NCI-H1105 treated with DMSO at 0.1 percent for 48 hours (cell line): ENCODE measurements at places on chromosomes 12 and 14.

DNA sequence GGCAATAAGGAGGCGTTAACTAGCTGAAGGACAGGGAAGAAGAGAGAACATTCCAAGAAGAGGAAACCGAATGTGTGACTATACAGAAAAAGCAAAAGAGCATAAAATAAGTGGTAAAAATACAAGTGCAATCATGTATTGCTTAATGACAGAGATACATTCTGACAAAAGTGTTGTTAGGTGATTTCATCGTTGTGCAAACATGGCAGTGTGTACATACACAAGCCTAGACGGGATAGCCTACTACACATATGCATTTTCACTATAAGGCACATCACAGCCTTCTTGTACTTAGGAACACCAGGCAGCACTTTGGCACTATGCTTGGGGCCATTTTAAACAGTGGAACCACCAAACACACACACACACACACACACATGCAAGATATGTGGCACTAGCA lies 299.3 kb downstream of the BCAT1 start:
- no peak for DNase-seq

DNA sequence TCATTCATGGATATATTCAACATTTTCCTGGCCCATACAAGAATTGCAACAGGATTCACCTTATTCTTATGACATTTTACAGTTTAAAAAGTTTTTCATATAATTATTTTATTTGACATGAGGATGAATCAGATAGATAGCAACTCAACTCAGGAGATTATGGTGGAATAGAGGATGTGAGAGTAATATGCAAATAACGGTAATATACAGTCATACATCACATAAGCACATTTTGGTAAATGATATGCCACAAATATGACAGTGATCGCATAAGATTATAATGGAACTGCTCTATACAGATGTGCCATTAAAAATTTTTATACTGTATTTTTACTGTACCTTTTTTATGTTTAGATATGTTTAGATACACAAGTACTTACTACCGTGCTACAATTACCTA lies 24.1 kb upstream of the CRADD start:
- no peak for DNase-seq

DNA sequence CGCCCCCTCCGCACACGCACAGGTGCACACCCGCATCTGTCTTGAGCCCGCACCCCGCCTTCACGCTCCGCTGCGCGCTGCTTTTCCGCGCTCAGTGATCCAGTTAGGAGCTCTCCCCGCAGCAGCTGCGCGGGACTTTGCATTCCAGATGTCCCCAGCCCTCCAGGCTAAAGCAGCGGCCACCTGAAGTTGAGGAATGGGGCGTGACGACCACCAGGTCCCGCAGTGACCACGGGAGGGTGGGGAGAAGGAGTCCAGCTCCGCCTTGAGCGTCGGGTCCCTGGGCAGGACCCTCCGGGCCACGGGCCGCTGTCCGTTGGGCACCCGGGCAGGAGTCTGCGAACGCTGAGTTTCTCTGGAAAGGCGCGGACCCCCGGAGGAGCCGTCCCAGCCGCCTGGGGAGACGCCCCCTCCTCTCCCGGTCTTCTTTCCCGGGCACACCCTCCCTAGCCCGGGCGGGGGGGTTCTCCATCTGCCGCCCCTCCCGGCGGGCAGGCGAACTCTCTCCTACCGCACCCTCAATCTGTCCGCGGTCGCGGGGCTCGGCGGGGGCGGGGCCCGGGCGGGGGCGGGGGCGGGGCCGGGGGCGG lies 334 bp upstream of the TMEM132C start:
- DNase-seq: no peak

DNA sequence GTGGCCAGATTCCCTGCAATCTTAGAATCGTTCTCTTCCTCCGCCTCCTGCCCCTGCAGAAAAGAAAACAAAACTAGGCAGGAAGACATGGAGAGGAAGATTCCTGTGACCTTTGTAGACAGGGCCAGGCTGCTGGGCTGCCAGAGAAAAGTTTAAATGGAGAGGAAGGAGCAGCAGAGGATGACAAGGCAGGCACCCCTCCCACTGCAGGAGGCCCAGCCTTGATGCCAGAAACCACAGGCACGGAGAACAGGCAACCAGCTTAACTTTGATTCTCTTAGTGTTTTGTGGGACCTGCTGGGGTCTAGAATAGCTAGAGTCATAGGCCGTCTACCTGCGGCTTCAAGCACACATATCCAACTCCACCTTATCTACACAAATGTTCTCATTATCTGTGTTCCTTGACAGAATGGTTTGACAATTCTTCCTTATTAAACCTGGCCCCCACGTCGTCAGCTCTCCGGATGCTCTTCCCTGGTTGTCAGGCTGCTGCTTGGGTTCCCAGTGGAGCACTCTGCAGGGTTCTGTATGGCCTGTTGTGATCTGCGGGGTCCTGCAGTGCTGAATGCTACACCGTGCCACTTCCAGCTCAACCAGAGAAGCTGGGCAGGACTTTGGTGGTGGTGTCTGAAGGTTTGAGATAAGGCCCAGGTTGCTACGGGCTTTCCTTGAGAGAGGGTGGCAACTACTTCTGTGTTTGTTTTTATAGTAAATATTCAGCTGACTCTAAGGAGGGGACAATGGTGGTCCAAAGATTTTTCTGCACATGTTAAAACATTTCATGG lies 609.5 kb downstream of the AACS start:
- no peak for DNase-seq

GRCh38 chr14:59688224-59689170 lies 111.9 kb upstream of the CCDC175 start:
- peak; percentile 34 for DNase-seq

GRCh38 chr14:23177181-23177580 lies 6.3 kb downstream of the SLC7A8 start:
- DNase-seq: no peak

DNA sequence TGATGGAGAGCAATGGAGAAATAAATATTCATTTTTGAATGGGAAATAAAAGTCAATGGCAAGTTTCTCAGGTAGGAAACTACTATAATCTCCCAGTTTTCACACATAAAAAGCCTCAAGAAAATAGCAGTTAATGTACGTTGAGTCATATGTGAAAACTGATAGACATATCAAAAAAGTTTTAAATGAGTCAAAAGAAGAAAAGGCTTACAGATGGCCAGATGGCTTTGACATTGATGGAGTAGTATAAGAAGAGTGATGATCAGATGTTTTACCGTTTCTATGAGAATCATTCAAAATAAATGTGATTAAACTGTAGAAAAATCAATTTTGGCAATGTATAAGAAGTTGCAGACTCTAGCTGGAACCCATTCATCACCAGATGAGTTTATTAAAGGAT lies 97.8 kb downstream of the LLPH start:
- DNase-seq: no peak

GRCh38 chr12:124279846-124280360 lies 15.0 kb upstream of the RFLNA start:
- no peak for DNase-seq

DNA sequence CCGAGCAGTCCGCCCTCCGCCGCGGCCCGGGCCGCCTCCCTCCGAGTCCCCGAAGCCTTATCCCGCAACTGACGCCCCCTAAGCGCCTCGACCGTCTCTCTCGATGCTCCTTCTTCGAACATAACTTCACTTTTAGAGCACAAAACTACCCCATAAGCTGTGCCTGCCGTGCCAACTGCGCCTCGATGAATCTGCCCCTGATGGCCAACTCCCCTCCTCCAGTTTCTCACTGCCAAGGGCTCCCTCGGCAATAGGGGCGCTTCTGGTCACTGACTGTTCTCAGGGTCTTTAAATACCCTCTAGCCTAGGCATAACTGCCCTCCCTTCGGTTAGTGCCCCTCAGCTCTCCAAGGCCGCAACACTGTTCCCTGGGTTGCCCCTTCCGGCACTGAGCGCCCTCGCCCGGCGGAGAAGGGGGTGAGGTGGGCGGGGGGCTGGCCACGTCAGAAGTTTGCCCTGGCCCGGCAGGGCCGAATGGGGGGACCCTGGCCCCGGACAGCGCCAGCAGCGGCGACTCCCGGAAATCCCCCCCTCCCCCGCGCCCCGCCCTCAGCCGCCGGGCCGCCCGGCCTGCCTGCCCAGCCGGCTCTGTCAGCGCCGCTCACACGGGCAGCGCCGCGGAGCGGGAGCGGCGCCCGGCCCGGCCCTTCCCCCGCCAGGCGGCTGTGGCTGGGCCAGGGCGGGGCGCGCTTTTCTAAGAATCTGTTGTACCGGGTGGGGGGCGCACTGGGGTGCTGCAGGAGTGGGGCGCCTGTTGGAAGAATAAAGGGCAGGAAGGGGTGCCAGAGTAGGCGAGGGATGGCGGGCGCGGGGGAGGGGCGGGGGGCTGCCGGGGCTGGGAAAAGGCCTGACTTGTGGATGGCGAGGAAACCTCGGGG lies 10.6 kb downstream of the RARG start:
- DNase-seq: peak; percentile 21

GRCh38 chr12:114238808-114239207 lies 167.1 kb downstream of the TBX5 start:
- no peak for DNase-seq

- no peak for DNase-seq
These were observed 22.4 kb upstream of the LRRC10 start for GRCh38 chr12:69633061-69633460.

DNA sequence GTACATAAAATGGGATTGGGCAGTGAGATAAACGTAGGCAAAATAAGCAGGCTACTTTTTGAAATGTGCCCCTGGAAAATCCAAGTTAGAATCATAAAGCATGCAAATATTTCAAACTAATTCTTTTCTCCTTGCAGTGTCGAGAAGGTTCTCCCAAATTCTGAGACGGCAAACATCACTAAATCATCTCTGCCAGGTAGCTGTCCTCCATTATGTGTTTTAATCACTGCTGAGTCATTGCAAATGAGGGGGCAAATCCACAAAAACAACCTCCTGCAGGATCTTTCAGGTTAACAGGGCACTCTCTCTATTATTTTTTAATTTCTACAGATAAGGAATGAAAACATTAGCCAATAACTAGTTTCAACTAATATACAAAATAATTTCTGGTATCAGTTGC lies 63.2 kb upstream of the RIC8B start:
- no peak for DNase-seq

- DNase-seq: no peak
These were observed 128.1 kb upstream of the C14orf180 start for GRCh38 chr14:104451474-104451873.

GRCh38 chr12:3366451-3367110 lies 124.4 kb upstream of the PRMT8 start:
- DNase-seq: no peak
